Activated CD8-positive, alpha-beta T cell treated with anti-CD3 and anti-CD28 coated beads, Interleukin-2, amount 10 ng/mL, durations not matched to agents 7 days and 5 days (primary cell): ENCODE measurements at places on chromosomes 13 and 19. TPM values are rescaled to one million over a fixed set of nuclear protein-coding genes. Genes with fewer than 3 reads are reported as not detected.

CEACAM7 gene
- not detected for total RNA-seq

TLE2 gene
- 0.24 TPM for total RNA-seq

PRODH2 gene
- total RNA-seq: not detected

RNF17 gene
- total RNA-seq: not detected

NFKBIB gene
- total RNA-seq: 36.6 TPM

TUBA3C gene
- not detected for total RNA-seq

MAP4K1 gene
- total RNA-seq: 259 TPM

ZNF616 gene
- total RNA-seq: 8.4 TPM
